Femur (tissue), 1 donor: ENCODE measurements at places on chromosomes 1 and 21.

DNA sequence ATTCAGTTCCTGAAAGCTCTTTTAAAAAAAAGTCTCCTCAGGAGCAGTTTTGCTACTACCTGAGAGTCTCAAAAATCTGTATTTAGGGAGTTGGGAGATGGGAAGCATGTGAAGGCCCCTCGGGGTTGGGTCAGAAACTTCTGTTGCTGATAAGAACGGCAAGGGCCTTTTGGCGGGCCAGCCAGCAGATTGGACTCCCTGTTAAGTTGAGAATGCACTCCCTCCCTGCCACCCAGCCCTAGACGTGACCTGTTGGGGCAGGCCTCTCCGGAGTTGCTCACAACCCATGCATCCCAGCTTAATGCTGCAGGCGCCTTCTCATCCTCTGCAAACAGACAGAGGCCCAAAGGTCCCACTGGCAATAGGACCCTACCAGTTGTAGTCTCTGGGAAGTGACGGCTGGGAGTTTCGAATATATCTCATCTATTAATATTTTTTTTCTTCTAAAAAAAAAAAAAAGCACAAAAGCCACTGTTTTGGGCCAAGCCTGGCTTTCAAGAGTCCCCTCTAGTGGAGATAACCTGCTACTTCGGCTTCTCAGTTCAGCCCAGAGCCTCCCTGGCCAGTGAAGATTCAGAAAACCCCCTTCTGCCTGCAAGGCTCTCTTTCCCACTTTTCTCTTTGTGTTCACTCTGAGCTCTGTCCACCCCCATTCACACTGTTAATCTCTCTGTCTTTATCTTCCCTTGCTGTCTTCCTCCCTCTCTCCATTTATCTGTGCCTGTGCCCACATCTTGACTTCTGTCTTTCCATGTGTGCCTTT, 5.3 kb downstream of the PLXNA2 start:
- peak; percentile 62 for DNase-seq

- DNase-seq, result no peak
Measured at GRCh38 chr1:244651956-244652622, 837 bp upstream of the DESI2 start.

GRCh38 chr1:99062192-99062591, 57.5 kb upstream of the PLPPR5 start:
- no peak for DNase-seq

- no peak for DNase-seq
Measured at GRCh38 chr1:154276797-154277196, 4.4 kb downstream of the HAX1 start.

DNA sequence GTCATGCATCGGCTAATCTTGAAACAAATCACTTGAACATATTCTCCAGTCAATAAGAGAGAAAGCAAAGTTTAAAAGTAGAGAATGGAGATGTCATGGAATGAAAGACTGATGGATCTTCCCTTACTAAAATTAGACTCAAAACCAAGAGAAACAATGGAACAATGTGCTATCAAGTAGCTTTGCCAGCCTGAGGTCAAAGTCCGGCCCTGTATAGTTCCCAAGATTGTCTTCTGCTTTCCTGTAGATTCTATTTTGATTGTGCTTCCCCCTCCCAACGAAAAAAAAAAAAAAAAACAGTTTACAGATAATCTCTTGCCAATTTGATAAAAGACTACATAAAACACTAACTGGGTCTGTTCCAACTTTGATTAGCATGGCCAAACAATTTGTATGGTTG, 40.8 kb upstream of the KIRREL1 start:
- DNase-seq, result no peak

DNA sequence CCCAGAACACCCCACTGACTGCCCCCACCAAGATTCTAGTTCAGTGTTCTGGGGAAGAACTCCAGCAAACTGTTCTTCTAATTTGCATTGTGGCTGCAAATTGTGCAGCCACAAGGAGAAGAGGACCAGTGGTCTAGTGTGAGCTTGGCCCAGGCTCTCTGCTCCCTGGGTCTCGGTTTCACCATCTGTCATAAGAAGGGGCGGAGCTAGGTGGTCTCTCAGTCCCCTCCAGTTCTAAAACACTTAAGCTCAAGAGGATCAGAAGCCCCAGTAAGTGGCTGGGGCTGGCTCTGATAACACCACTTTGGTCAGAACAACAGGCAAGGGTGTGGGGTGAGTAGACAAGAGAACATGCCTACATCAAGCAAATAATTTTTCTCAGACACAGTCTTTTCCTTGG, 99.9 kb downstream of the BEND5 start:
- no peak for DNase-seq

DNA sequence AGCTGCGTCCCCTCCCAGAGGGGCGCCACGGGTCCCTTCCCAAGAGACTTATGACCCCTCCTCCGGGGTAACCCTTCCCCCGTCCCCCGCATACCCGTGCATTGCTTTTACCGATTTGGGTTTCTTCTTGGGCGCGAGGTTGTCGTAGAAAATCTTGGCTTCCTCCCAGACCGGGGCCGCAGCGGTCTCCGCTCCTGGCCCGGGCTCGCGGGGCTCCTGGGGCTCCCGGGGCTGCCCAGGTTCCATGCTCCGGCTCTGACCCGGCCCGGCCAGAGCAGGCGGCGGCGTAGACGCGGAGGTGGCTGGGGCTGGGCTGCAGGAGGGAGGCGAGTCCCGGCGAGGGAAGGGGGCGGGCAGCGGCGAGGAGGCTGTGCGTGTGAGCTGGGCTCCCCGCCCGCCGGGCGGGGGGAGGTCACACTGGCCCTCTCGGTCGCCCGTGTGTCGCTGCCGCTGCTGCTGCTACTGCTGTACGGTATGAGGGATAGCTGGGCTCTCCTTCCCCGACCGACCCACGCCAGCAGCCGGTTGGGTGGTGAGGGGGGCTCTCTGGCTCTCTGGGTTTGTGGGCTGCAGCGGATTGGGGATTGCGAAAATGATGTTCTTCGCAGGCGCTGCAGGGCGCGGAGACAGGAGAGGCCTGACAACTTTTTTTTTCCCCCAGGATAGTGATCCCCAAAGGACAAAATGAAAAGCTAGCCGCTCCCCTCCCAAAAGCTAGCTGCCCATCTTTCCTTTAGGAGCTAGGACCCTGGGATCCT, at the start of gene NT5C1A:
NT5C1A (minus strand) TSS at position 315 of the 758 bp plus-strand sequence; CDS start at position 246, 69 bp downstream.
- DNase-seq, result peak; percentile 61

DNA sequence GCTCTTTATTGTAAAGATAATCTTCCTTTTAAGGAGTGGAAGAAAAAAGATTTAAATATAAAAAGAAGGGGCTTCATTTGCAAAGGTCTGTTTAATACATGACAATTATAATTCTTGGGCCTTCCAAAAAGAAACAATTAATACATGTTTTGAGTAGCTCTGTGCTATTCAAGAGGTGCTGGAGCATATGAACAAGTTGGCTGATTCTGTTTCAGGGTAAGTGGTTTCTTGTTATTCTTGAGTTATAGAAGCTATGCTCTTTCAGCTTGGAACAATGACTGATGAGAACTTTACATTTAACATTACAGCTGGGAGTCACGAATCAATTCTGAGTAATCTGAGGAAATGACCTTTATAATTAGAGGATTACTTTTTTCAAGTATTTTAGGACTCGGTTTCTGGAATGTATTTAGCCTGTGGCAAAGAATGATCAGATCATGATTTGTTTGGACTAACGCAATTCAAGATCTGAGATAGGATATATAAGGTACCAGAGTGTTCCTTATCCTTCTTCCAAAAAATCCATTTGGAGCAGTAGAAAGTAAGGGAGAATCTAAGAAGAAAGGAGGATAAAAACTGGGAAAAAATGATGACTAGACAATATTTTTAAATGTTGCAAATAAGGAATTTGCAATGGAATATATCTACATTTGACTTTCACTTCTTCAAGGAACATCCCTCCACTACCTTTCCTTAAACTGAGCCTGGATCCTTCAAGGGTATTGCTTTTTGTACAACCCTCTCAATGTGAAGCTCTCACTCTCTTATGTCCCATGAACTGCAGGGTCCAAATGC, 77.1 kb upstream of the KCTD3 start:
- DNase-seq, result no peak

GRCh38 chr21:33518899-33519298, 23.0 kb downstream of the GART start:
- no peak for DNase-seq

GRCh38 chr1:66283622-66284041, 250.3 kb upstream of the SGIP1 start:
- no peak for DNase-seq

GRCh38 chr1:248779350-248779749, 23.8 kb upstream of the LYPD8 start:
- DNase-seq, result no peak

DNA sequence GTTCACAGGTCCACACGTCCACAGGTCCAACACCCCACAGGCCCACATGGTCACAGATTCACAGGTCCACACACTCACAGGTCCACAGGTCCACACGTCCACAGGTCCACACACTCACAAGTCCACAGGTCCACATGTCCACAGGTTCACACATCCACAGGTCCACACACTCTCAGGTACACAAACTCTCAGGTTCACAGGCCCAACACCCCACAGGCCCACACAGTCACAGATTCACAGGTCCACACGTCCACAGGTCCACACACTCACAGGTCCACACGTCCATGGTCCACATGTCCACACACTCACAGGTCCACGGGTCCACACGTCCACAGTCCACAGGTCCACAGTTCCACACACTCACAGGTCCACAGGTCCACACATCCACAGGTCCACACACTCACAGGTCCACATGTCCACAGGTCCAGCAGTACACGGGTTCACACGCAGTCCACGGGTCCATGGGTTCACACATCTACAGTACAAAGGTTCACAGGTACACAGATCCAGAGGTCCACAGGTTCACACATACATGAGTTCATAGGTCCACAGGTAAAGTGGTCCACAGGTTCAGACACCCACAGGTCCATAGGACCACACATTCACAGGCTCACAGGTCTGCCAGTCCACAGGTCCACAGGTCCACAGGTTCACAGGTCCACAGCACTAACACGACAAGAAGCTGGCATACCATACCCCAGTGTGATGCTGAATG, 39.3 kb upstream of the COL6A2 start:
- no peak for DNase-seq

GRCh38 chr1:219292341-219292740, 118.7 kb downstream of the LYPLAL1 start:
- DNase-seq, result no peak

DNA sequence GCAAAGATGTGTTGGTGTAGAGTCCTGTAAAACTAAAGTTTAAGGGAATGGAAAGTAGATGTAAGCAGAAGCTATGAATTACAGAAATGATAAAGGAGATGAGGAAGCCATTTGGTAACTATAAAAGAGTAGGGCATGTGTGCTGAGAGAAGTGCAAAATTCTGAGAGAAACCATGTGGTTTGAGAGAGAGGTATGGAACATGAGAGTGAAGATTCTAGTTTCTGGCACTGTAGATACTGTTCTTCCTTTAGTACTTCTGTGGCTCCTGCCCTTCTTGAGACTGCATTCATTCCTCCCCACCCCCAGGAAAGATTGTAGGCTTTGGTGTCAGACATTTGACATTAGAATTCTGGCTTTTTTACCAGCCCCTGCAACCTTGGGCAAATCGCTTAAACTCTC, 15.4 kb downstream of the RALGPS2 start:
- no peak for DNase-seq

GRCh38 chr1:67001682-67002425, 52.1 kb downstream of the SLC35D1 start:
- DNase-seq, result no peak

DNA sequence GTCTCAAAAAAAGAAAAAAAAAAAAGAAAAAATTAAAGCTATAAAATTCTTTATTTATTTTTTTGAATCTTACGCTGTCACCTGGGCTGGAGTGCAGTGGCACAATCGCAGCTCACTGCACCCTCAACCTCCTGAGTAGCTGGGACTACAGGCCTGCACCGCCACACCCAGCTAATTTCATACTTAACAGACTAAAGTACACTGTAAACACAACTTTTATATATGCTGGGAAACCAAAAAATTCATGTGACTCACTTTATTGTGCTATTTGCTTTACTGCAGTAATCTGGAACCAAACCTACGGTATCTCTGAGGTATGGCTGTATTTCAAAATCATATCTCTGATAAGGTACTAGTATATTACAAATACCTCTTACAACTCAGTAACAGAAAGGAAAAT, 40.3 kb downstream of the HSF2BP start:
- DNase-seq, result no peak

- DNase-seq, result no peak
Measured at GRCh38 chr1:221760911-221761310, 19.0 kb upstream of the DUSP10 start.

DNA sequence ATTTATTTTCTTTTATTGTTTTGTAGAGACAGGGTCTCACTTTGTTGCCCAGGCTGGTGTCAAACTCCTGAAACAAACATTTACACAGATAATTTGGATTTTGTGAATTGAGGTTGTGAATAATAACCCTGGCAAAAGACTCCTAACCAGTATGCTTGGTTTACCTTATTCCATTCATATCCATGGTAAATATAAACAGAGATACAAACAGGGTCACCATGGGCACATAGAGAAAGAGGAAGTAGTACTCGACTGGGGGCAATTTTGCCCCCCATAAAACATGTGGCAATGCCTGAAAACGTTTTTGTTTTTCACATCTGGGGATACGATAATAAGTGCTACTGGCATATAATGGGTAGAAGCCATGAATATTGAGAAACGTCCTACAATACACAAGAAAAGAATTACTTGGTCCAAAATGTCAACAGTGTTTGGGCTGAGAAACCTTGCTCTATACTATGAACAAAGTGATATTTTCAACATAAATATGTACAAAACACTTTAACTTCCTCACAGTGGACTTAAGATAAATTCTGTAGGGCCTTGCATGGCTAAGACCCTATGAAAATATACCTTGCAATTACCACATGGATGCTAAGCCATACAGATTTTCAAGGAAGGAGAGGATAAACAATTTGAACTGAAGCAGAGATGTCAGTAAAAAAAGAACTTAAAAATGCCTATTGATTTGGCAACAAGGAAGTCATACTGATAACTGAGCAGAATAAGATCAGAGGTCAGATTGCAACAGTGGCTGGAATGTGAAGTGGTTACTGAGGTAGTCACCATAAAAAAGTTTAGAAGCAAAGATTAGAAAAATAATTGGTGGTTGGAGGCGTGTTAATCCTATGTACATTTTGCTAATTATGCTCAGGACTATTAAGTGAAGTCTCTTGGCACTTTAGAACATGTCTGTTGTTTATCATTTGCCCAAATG, 27.4 kb upstream of the ASPM start:
- DNase-seq, result no peak
